ENCODE measurements at places on chromosomes 11 and 22. TPM values are rescaled to one million over a fixed set of nuclear protein-coding genes. Genes with fewer than 3 reads are reported as not detected.
A peak's percentile ranks its signal among the peaks of the same experiment; 100 is the strongest.

DNA sequence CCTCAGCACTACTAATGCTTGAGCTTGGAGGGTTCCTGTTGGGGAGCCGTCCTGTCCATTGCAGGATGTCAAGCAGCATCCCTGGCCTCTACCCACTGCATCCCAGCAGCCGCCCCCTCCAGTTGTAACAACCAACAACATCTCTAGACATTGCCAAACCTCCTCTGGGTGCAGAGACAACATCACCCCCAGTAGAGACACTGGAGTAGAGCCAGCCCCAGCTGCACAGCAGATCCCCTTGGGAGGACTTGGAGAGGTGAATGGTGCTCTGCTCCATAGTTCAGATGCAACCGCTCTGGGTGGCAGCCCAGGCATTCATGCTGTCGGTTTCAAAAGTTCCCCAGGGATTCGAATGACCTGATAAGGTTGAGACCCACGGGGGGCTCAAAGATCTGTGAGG, 259.0 kb downstream of the MN1 start:
- DNase-seq = no peak

DNA sequence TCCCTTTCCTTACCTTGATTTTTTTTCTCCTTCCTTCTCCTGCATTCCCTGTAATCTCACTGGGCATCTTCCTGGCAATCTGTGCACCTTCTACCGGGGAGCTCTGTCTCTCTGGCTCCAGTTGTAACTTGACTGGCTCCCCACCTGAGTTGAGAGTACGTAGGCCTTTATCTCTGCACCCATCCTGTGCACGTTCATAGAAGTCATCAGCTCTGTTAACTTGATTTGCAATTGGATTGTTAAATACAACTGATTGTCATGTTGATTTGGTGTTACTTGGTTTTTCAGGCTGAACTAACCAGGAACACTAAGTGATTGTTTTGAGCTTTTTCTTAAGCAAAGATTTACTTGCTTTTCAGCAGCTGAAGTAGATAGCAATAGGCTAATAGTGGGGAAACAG, 11.8 kb downstream of the SWAP70 start:
- DNase-seq = no peak

DNA sequence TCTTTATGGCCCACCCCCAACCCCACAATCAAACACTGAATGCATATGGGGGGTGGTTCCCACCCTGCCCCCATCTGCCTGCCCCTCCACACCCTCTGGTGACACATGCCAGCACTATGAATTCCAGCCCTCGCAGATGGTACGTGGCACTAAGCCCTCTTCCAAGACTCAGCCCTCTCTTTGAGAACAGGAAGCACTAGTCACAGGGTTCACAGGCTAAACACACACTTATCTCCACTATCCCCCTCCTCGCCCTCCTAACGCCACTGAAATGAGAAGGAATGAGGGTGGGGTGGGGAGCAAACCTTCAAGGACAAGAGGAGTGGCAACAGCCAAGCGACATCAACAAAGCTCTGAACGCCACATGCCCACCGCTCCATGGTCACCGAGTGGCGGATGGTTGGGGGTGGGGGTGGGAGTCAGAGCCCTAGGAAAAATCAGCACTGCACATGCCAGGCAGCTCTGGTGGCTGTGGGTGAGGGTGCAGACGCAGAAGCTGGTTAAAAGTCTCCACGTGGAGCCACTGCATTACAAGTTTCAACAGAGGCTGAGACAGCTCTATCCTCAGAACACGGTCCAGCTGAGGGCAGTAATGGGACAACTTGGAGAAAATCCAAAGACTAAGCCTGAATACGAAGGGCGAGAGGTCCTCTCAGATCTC, 33.6 kb downstream of the TMEM184B start:
- DNase-seq = peak; percentile 97

HOATZ gene
- not detected for total RNA-seq

All from LHCN-M2 (cell line).